ENCODE measurements at places on chromosomes 5 and 9.
A peak's percentile ranks its signal among the peaks of the same experiment; 100 is the strongest.

GRCh38 chr5:10553476-10553875, 10.4 kb upstream of the ANKRD33B start:
- no peak for DNase-seq

DNA sequence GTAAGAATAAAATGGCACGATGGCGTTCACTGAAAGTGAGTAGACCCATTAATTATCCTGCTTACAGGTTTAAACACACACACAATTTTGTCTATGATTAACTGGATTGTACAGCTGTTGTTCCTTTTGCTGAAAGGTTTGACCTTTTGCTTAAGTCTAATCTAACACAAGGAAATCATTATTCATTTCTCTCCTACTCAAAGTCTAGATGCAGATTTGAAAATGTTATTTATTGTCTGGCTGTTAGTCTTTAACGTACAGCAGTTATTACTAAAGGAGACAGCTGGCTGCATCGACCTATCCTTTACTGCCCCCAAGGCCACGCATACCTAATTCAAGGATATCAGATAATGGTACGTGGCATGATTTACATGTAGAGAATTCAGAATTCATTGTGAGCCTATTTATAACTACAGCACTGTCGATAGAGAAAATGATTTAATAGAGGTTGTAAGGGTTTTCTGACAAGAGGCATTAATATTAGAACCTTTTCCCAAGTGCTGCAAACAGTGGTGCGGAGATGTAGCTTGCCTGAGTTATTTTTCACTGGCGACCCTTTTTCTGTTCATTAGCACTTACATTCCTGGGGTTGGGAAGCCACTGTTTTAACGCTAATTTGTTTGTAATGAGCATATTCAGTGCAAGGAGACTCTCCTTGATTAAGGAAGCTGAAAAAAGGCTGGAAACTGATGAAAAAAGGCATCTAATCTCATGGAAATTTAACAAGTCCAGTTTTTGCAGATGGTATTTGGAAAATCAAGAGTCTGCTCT, 368.4 kb upstream of the GRAMD2B start:
- peak; percentile 41 for DNase-seq

DNA sequence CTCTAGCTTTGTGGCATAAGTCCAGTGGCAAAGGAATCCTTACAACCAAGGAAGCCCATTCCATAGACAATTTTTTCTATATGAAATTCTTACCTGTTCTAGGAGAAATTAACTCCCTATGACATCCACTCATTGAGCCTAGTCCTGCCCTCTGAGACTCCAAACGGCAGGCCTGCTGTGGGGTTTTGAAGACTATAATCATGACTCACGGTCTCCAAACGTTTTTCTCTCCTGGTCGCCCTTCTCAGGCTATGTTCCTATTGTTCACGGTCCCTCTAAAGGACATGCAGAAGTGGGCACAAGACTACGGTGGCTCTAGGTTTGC, 611 bp downstream of the EXOSC3 start:
- no peak for DNase-seq

DNA sequence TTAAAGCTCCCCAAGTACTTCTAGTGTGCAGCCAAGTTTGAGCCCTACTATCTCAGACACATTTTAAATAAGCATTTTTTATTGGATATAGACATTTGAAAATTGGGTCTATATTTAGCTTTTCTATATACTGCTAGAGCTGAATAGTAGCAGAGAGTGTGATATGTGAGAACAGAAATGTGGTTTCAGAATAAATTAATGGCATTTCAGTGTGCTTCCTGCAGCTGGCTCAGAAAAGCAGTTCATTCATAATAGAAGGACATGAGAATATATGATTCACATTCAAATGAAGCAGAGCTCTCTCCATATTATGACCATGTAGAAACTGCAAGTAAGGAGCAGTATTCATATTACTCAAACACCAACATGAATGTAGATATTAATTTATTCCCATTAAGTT, 464.0 kb downstream of the PTPRD start:
- no peak for DNase-seq

DNA sequence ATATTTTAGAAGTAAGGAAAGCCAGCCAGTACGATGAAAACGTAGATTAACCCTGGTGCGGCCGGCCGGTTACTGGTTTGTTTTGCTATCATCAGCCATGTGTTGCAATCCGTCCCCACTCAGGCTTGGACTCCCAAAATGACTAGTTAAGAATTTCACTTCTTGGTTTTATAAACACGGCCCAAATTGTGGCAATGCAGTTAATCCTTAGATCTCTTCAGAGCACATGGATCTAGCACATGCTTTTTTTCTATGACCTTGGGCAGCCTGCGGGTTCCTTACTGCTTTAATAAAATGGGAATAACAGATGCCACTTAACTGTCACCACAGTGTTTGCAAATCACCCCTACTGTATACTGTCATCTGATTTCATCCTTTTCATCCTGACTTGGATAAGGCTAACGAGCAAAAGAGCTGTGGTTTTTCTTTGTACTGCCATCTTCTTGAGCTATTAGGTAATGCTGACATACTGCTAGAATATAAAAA, 1.5 kb downstream of the NDFIP1 start:
- peak; percentile 44 for DNase-seq

DNA sequence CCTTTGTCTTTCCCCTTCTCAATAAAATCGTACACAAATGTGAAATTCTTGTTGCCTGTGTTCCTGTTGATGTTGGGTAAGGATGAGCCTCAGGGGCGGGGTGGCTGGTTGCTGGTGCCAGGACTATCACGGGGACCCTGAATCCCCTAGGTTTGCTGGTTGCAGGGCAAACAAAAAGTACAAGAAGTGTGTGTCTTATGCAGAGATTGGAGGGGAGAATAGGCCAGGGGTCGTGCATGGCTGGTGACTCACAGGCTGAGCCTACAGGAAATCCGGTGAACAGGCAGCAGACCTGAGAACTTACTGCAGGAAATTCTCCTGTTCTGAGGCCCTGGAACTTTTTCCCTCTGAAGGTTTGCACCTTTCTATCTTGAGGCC, 5.5 kb downstream of the ANXA2R start:
- DNase-seq: peak; percentile 50

DNA sequence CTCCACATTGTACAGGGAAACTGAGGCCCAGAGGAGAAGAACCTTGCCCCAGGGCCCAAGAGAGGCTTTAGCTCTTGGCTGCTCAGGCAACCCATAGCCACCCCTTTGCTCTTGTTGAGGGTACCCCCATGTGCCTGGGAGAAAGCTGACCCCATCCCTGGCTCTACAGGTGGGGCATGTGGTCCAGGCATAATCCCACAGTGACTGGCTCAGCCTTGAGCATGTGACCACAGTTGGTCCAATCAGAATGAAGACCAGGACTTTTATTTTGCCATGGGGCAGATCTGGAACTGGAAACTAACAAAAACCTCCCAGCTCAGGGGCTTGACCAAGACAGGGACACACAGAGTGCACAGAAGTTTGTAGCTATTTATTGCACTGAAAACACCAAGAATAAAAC, 29.3 kb downstream of the SLC6A7 start:
- no peak for DNase-seq

DNA sequence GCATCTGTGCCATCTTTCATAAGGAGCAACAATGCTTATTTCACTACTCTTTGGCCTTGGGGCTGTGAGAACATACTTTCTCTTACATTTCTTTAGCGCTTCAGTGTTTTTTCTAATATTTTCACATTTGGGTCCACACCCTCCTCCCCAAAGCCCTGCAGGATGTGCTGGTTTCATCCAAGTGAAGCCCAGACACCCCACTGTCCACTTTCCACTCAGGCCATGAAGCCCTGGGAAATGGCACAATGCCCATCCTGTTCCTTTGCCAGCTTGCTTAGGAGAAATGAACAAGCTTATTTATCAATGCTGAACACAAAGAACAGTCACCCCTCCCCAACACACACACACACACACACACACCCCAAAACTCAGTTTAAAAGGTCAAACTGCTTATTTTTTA, 17.3 kb upstream of the TMOD1 start:
- DNase-seq: no peak

GRCh38 chr5:103330875-103331274, 72.3 kb downstream of the MACIR start:
- no peak for DNase-seq

DNA sequence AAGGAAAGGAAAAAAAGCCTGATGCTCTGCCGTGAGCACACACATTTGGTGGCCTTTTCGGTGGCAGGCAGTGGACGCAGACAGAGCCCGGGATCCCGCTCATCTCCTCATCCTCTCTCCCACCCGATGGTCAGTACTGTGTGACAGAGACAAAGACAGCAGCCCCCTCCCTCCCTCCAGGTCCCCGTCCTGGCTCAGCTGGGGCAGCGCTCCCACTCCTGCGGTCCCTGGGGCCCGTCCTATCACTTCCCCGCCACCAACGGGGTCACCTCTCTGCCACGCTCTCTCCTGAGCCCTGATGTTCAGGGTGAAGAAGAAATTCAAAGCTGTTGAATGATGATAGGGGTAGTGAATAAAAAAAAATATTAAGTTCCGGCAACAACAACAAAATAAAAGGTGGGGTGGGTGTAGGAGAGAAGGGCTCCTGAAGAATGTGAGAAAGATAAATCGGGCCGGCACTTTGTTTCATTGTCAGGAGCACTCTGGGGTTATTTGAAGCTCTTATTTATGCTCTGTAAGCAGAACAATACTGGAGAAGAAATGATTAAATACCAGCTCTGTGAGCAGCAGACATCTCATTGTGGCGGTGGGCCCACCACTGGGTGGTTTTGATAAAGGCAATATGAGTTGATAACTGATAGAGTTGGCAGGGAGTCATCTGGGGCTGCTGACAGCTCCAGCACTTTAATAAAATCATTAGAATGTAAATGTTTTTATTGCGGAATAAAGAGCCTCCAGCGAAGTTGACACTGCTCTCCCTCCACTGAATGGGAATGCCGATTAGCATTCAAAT, 417.7 kb downstream of the IRX1 start:
- peak; percentile 50 for DNase-seq

DNA sequence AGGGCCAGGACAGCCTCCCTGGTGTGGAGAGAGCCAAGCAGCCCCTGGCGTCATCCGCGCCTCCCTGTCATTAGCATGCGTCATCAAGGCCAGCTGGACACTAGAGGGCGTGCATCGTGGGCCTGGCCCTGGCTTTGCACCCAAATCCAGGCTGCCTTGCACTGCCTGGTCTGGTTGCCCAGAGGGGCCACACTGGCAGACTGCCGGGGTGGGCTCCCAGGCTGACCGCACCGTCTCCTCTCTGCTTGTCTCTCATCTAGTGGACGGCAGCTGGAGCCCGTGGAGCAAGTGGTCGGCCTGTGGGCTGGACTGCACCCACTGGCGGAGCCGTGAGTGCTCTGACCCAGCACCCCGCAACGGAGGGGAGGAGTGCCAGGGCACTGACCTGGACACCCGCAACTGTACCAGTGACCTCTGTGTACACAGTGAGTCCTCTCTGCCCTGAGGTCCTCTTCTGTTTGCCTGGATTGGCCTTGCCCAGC, 29.0 kb downstream of the HK3 start:
- DNase-seq: peak; percentile 59

GRCh38 chr9:35579130-35579529, 25.9 kb upstream of the TESK1 start:
- DNase-seq: no peak

- DNase-seq: no peak
Observed at GRCh38 chr9:135647884-135648283, 8.5 kb upstream of the GLT6D1 start.

DNA sequence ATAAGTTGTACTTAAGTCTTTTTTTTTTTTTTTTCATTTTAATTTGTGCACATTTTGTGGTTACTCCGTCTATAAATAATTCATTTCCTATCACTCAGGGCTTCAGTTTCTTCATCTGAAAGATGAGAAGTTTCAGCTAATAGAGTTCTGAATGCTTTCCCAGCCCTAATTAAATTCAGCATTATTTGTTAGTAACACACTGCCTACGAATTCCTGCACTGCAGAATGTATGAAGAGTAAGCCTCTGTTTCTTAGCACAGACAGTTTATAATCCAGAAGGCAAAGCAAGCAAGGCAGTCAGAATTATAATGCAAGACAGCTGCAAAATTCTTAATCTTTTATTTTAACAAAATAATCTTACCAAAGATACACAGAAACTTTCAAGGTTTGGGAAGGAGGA, 138.0 kb upstream of the GHR start:
- no peak for DNase-seq

- DNase-seq: peak; percentile 58
Observed at GRCh38 chr5:123086376-123087055, 2.5 kb upstream of the PRDM6 start.

DNA sequence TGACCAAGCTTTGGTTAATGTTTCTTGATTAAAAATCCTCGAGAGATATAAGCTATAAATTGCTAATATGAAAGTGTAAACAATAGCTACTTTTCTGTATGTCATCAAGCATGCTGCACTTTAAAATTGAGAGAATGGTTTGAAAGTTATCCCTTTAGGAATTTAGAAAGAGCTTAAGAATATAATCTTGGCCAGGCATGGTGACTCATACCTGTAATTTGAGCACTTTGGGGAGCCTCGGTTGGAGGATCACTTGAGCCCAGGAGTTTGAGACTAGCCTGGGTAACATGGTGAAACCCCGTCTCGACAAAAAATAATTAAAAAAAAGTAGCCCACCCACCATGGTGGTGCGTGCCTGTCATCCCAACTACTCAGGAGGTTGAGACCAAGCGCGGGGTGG, 12.2 kb upstream of the MROH2B start:
- DNase-seq: no peak

GRCh38 chr9:78278801-78279200, 18.1 kb upstream of the PSAT1 start:
- DNase-seq: no peak

DNA sequence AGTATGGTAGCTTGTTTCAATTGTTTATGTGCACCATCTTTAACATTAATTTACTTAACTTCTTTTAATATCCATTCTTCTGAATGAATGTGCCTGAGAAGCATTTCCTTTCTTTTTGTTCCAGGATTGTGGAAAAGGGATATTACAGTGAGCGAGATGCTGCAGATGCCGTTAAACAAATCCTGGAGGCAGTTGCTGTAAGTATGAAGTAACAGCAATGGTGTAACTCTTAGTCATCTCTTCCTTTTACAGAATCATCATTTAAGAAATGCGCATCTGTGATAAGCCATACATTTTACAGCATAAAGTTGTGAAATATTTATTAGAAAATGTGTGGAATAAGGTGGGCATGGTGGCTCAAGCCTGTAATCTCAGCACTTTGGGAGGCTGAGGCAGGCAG, 117.7 kb downstream of the STARD4 start:
- DNase-seq: no peak

GRCh38 chr5:11540112-11540511, 364.1 kb downstream of the CTNND2 start:
- DNase-seq: no peak

- DNase-seq: no peak
Observed at GRCh38 chr5:67648201-67648671, 451.6 kb upstream of the CD180 start.

GRCh38 chr5:165837286-165837685, 2331.9 kb downstream of the MAT2B start:
- DNase-seq: no peak
